ENCODE measurements at places on chromosomes 13 and 19.

GRCh38 chr19:944663-945241, 18.9 kb downstream of the ARID3A start:
- DNase-seq = no peak

GRCh38 chr19:32673573-32673972, 1.4 kb downstream of the ANKRD27 start:
- DNase-seq = no peak

DNA sequence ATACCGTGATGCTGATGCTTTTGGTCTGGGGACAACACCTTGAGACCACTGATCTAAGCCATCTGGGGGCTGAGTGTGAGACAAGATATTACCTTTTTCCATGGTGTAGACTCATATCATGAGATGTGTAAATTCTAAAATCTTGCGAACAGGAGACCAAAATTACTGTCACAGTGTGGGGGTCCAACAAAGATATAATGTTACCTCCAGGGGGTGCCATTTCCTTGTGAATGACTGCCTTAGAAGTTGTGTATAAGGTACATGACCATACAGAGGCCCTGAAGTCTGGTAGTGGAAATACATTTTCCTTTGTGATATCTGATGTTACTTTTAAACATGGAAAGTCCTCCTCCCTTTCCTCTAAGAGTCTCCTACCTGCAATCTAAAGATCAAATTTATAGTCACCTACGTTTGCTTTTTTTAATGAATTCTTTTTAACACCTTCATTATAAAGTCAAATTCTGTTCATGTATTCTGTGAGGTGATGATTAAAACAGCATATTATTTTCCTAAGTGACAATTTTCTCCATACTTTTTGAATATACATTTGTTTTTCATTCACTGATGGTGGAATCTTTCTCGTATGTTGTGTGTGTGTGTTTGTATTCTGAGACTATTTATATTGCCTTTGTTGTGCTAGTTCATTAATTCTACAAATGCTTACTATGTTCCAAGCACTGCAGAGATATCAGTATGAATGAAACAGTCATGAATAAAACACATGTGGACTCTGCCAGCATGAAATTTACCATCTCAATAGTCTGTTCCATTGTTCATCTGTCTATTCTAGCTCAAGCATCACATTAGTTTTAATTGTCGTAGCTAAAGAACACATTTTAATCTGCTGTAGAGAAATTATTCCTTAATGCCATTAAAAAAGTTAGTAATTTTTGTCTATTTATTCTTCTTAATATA, 113.7 kb downstream of the RFC3 start:
- DNase-seq = no peak

GRCh38 chr13:37014609-37015008, 14.0 kb downstream of the EXOSC8 start:
- DNase-seq = no peak

GRCh38 chr19:2782329-2782935, 641 bp downstream of the SGTA start:
- no peak for DNase-seq

GRCh38 chr19:40923934-40924391, 41.9 kb upstream of the CYP2A7 start:
- no peak for DNase-seq

DNA sequence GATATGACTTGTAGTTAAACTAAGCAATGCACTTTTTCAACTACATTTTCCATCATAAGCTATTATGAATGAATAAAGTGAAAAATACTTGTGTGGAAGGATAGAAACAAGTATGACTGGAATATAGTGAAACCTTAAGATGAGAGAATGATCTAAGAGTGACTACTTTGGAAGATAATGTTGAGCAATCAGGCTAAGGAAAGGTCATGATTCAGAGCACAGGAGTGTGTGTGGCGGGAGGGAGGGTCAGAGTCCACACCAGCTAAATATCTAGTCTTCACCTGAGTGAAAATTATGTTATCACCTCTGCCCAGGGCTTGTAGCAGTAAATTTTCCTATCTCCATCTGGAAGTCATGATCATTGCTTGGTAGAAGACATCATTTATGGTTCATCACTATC, 833.4 kb upstream of the ATXN8OS start:
- DNase-seq = no peak

DNA sequence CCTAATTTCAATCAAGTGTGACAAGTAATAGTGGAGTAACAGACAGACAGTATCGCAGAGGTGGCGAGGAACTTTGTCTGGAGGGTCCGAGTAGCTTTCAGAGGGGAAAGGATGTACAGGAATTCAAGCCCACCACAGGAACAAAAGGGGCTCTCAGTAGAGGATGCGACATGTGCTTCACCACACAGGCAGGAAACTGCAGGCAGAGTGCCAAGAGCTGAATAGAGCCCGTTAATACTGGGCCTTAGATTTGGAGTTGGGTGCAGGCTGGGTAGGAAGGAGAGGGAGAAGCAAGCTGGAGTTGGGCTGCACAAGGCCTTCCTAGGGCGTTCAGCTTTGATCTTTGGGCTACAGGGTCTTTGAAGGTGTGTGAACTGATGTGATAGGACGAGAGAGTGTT, 1.2 kb downstream of the CCDC70 start:
- DNase-seq = no peak

DNA sequence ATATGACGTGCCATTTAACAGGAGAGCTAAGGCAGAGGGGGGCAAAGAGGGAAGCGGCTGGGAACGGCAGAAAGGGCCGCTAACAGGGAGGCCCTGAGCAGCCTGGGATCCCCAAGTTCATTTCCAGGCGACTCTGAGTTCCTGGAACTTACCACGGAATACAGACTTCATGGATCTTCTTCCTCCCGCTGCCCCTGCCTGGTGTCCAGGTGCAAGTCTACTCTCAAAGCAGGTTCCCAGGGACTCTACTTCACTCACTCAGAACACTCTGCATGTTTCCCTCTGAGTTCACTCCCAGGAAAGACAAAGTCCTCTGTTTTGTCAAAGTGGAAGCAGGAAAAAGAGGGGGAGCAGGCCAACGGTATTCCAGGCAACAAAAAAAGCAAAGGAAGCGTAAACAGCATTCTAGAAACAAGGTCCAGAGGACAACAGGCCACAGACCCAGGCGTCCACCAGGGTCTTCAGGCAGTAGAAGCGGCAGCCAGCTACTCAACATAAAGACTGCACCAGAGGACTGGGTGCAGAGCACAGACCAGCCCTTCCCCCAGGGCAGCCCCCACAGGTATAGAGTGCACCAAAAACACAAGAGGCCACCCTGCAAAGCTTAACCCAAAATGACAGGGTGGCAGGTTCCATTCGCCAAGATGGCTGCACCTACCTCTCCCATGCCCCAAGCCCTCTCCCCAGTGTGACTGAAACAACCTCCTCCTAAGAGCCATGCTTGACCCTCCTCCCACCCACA, 3.0 kb downstream of the MIER2 start:
- no peak for DNase-seq

GRCh38 chr13:67351909-67352308, 121.8 kb upstream of the PCDH9 start:
- DNase-seq = no peak

- DNase-seq = no peak
Observed at GRCh38 chr13:55069746-55070145, 2041.1 kb downstream of the OLFM4 start.

- DNase-seq = no peak
Observed at GRCh38 chr19:46006411-46006810, 11.1 kb downstream of the CCDC61 start.

DNA sequence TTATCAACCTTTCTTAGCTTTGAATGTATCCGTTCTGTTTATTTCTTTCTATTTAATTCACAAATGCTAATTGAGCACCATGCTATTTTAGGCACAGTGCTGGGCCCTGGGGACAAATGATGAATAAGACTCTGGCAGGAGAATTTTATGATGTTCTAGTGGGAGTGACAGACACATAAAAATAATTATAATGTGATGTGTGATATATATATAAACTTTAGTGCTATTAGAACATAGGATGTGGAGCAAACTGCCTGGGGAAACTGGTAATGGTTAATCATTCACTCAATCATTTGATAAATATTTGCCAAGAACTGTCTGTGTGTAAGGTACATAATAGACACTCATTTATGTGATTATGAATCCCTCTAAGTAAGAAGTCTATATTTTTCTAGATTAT, 50.7 kb upstream of the FRY start:
- no peak for DNase-seq

DNA sequence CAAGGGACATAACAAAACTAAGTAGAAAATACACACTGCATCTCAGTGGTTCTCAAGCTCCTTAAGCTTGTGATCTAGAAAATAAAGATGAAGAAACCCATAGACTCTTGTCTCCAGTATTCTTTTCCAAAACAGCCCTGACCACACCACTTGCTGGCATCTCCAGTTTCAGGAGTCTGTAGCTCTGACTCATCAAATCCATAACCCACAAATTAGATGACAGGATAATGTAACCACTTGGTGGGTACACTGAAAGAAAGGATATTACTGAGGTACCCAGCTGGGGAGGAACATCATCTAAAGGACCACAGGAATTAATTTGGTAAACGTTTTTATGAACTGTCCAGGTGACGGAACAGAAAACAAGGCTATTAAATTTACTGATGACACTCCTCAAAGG, 214.7 kb downstream of the VWA8 start:
- no peak for DNase-seq

DNA sequence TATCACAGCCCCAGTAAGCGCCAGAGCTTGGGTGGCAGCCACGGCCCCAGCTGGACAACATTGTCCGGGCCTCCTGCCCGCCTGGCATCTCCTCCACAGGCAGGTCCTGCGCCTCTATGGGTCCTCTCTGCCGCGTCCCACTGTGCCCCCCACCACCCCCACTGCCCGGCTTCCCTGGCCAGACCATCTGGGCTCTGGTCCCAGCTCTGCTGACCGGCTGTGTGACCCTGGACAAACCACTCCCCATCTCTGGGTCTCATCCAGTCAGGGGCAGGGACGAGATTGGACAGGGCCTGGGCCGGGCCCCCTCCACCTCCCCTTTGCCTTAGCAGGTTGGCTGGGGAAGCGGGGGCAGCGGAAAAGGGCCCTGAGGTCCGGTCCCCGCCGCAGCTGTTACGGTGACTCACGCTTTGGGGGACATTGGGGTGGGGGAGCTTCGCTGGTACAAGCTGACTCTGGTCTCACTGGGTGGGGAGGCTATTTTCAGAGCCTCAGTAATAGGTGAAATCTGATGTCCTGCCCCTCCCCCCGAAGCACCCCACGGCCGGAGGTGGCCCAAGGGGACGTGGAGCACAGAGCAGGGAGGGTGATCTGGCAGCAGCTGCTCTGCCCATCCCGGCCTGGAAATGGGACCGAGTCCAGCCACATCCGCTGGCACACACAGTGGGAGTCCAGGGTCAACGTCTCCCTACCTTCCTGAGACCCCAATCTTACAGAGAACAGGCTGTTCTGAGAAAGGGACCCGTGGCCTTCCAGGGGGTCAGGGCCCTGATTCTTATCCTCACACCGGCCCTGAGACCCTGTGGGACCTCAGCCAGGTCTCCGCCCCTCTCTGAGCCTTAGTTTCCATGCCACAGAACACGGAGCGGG, 9.1 kb downstream of the NFIC start:
- DNase-seq = no peak

GRCh38 chr19:8306235-8307054, 1.7 kb downstream of the CD320 start:
- DNase-seq = no peak

- DNase-seq = no peak
Observed at GRCh38 chr13:94416454-94417080, 62.9 kb downstream of the DCT start.

DNA sequence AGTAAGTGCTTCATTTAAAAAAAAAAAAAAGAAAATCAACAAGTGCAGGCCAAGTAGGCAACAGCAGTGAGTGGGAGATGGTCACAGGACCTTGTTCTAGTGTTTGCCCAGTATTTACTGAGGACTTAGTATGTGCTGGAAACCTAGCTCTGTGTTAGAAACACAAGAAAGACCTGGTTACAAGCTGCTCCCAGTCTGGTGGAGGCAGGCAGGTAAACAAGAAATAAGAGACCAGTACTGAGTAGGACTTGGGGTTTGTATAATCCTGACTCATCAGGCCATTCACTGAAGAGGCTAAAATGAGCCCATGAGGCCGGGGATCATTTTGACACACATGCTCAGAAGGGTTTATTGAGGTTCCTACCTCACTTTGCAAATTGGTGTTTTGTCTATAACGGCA, 21.5 kb upstream of the SERPINE3 start:
- DNase-seq = no peak

DNA sequence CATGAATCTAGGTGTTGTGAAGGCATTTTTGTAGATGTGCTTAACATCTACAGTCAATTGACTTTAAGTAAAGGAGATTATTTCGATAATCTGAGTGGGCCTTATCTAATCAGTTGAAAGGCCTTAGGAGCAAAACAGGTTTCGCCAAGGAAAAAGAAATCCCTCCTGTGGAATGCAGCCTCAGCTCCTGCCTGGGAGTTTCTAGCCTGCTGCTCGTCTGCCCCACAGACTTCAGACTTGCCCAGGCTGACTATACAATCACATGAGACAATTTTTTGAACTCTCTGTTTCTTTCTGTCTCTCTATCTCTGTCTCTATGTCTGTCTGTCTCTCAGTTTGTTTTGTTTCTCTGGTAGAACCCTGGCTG, 312.5 kb downstream of the OLFM4 start:
- no peak for DNase-seq

GRCh38 chr13:59299584-59299983, 864.1 kb downstream of the DIAPH3 start:
- DNase-seq = no peak

- no peak for DNase-seq
Observed at GRCh38 chr13:93767917-93768409, 541.4 kb downstream of the GPC6 start.

DNA sequence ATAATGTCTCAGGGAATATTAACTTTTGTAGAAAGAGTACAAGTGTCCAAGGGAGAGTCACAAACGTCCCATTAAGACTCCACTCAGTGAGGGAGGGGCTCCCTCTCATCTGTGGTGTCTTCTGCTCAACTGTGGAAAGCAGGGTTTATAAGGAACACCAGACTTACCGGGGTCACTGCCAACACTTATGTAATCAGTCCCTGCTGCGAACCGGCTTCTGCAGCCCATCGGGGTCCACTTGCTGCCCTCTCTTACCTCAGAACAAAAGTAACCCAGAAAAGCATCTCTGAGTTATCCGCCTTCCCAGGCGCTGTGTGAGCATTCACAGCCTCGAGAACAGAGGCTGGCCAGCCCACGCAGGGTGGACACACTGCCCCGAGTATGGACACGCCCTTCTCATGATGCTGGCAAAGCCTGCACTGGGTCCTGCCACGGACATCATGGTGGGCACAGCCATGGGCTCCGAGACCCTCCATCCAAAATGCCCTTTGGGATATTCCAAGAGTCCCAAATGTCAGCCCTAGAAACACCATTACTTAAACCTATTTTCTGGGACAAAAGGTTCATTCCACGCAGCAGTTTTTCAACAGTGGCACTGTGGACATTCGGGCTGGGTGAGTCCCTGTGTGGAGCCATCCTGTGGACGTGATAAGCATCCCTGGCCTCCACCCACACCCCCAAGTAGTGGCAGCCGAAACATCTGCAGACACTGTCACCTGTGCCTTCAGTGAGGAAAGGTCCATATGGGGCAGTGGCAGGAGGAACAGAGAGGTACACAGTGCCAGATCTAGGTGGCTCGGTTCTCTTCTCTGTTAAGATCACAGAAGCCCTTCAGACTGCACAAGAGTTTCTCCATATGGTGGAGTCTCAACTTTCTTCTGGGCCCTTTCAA, 63.9 kb downstream of the STK24 start:
- DNase-seq = no peak

GRCh38 chr13:83773961-83774360, 108.3 kb downstream of the SLITRK1 start:
- DNase-seq = no peak

Data from activated T-helper 1 cell treated with Interleukin-2 at 50 U/mL for 16 hours (primary cell).